ENCODE measurements at places on chromosomes 4 and X.

- DNase-seq: no peak
Observed at GRCh38 chr4:22873899-22874298, 181.2 kb downstream of the GBA3 start.

DNA sequence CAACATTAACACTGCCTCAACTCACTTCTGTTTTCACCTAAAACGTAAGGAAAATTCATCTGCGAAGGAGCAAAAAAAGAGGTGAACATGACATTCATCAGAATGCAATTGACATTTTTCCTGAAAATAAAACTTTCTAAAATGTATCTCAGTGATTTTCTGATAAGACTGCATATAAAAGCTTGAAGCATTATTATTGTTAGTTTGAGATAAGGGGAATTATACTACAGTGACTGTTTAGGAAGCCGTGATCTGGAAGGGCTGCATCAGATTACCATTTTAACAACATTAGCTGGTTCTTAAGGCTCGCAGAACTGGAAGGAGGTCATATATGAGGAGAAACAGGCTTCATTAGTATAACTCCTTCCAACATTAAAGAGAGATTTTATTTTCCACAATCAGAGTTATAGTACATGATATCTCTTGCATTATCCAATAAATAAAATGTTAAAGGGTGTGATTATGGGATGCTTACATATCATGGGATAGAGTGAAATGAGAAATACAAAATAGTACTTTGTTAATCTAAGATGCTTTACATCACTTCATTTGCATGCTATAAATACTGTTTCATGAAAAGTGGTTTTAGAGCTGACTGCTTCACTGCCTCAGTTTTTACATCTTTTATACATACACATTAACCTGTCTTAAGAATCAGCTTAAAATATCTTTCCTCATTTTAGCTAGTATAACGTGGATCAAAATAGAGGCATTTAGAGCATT, 1820.1 kb upstream of the TENM3 start:
- DNase-seq: no peak

GRCh38 chr4:173748353-173748752, 218.3 kb upstream of the HAND2 start:
- no peak for DNase-seq

GRCh38 chr4:32985256-32985655, 2265.1 kb downstream of the PCDH7 start:
- DNase-seq: no peak

- DNase-seq: no peak
Observed at GRCh38 chr4:114109776-114110175, 130.3 kb upstream of the ARSJ start.

- no peak for DNase-seq
Observed at GRCh38 chr4:127045861-127046260, 586.9 kb upstream of the INTU start.

DNA sequence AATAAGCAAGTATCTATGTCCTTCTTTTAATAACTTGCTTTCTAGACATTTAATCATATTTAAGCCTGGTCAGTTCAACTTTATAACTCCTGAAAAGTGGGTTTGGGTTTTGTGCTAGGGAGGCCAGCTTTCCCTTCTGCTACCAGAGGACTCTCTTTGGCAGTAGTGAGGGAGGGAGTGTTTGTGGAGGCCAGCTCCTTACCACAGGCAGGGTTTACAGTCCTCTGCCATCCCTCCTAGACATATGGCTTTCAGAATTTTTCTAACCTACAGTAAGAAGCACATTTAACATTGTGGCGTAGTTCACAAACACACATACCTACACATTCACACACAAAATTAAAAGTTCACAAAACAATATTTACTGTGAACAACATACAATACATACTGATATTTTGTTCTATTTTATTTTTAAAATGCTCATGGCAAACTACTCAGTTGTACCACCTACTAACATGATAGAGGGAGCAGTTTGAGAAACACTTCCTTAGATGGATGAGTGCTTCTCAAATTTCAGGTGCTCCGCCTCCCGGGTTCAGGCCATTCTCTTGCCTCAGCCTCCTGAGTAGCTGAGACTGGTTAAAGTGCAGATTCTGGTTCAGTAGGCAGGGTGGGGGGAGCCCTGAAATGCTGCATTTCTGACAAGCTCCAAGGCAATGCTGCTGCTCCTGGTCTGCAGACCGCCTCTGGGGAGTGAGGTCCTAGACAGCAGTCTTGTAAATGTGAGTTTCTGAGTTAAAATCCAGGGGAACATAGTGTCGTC, 86.7 kb downstream of the PTTG2 start:
- no peak for DNase-seq

- DNase-seq: no peak
Observed at GRCh38 chr4:175770555-175770954, 41.5 kb downstream of the GPM6A start.

Data from stimulated activated CD4-positive, alpha-beta T cell treated with anti-CD3 and anti-CD28 coated beads, Interleukin-15, amount 100 ng/mL, for 1 hour (primary cell).